ENCODE measurements at places on chromosomes 13 and 19.
A peak's percentile ranks its signal among the peaks of the same experiment; 100 is the strongest.

GRCh38 chr13:111629926-111630325 lies 309.5 kb downstream of the TEX29 start:
- no peak for DNase-seq

GRCh38 chr13:42906257-42906656 lies 85.8 kb downstream of the EPSTI1 start:
- no peak for DNase-seq

- DNase-seq: no peak
These were observed 214.6 kb upstream of the HTR2A start for GRCh38 chr13:47111499-47111898.

DNA sequence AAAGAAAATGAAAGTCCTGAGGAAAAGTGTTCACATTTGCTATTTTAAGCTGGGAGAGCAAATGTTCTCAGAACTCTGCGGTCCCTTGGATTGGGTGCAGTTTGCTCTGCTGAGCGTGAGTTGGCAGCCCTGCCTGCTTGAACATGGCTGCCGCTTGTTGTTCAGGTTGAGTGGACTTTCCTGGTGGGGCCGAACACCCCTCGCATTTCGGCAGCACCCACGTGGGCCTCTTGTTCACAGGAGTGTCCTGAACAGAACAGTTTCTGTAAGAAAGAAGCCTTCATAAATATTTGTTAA lies 10.8 kb upstream of the RNF113B start:
- DNase-seq: no peak

GRCh38 chr19:13411899-13412298 lies 94.4 kb downstream of the CACNA1A start:
- DNase-seq: no peak

DNA sequence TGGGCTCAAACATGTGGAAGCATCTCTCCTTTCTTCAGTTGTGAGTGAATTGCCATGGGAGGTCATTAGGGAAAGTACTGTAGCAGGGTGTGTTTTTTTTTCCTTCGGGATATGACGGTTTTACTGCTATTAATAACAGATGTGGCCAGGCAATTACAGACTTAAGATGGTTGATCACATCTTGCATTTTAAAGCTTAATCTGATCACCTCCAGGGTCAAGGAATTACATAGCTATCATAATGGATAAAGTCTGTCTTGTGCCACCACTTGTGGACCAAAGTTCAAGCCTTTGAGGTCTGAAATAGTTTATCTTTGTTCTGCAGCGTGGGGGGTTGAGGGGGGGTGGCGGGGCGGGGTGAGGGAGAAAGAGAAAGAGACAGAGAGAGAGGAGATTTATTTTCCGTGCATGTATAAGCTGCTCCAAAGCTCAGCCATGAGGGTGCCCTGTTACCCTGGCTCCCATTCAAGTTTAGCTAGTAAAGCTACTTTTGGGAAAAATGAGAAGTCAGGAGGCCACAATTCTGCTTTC lies 5.5 kb upstream of the SERP2 start:
- DNase-seq: no peak

DNA sequence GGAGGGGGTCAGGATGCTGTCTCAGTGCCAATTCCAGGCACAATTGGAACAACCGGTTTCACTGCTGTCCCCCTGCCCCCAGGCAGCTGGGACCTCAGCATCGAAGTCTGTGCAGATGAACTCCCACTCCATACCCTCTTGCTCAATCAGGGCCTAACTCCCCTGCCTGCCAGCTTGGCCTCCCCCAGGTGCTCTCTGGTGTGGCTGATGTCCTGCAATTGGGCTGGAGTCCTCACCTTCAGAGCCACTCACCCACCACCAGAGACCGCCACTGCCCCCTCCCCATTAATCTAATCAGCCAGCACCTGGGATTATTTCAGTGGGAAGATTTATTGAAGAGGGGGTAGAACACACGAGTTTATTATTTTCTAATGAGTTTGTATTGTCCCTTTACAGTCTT lies 118.8 kb downstream of the MIPEP start:
- no peak for DNase-seq

DNA sequence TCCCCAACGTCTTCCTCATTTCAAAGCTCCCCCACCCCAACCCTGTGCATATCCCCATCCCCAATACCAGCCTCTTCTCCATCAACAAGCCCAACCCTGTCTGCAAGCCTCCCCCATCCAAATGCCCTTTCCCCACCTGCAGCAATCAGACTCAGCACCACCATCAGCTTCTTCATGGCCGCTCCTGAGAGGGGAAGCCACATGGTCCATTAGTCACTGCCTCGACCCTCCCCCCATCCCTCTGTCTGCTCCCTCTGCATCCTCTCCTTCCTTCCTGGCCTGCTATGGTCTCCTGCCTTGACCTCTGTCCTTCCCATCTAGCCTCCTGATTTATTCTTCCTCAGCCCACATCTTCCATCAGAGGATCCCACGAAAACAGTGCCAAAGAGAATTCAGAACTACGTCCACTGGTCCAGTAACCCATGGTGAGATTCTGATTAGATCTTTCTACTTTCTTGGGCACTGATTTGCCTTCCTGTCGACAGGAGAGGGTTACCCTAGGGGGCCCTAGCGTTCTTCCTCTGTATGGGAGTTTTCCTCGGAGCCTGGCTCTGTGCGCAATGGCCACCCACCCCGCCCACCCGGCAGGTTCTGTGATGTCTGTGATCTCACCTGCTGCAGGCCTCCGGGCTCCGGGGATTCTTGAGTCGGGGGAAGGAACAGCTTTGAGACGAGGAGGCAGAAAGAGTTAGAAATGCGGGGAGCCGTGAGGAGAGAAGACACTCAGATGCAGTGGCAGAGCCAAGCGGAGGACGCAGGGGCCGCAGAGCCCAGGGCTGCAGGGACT lies 1.3 kb downstream of the KLK6 start:
- no peak for DNase-seq

DNA sequence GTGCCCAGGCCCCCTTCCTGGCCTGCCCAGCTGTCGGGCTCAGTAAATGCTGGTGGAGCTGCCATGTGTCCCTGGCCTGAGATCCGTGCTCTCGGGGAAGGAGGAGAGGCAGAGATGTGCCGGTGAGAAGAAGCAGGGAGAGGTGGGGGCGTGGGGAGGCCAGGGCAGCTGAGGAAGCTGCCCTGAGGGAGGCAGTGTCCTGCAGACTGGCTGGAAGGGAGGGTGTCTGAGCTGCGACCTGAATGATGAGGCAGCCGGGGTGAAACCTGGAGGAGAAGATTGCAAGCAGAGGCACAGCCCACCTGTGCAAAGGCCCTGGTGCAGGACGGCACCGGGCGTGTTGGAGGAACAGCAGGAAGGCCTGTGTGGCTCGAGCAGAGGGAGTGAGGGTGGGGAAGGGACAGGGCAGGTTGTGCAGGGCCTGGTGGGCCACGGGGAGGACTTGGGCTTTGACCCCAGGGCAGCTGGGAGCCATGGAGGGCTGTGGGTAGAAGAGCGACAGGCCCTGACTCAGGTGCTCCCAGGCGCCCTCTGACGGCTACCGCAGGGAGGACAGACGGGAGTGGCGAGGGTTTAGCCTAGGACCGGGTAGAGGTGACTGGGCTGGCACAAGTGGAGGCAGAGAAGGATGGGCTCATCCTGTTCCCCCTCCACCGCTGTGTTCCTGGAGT lies 14.0 kb upstream of the CELF5 start:
- peak; percentile 74 for DNase-seq

GRCh38 chr19:48630296-48631063 lies 6.7 kb downstream of the DBP start:
- DNase-seq: no peak

GRCh38 chr19:39542206-39542605 lies 2.2 kb upstream of the EID2 start:
- no peak for DNase-seq

DNA sequence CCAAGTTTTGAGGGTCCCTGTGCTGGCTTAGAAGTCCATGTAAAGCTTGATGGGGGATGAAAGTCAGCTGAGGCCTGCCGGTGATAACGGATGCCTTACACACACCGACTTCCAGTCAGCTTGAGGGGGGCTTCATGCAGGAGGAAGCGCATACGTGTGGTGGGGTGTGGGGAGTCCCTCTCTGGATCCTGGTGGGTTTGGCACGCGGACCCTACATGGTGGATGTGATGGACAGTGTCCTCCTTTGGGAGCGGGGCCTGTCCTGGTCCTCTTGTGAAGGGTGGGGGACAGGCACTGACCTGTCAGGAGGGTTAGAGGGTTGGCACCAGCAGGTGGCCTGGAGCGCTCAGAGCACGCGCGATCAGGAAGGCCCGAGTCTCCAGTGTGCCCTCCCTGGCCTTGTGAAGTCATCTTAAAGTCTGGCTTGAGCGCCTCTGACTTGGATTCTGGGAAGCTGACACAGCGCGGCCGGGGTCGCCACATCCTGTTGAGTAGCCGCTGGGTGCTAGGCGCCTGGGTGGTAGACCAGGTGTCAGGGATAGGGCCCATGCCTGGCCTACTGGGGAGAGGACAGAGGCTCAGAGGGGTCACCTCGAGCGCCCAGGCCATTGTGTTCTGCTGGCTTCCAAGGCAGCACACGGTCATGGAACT lies 2.9 kb downstream of the DAZAP1 start:
- no peak for DNase-seq

DNA sequence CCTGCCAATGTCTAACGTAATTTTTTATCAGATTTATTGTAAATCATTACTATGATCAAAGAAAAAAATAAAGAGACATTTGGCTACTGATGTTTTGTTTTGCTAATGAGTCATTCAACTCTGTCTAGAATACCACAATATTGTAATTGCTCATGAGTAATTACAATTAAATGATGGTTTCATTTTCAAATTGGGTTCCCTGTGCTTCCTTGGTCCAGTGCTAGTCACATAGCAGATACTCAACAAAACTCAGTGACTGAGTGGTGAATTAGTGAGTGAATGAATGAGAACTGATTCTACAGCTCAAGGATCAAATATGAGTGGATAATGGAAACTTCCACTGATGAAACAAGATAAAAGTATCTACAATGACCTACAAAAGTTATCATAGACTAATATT lies 304.7 kb downstream of the POU4F1 start:
- no peak for DNase-seq

- no peak for DNase-seq
These were observed 31.7 kb downstream of the TRPM4 start for GRCh38 chr19:49189259-49189658.

GRCh38 chr13:99377641-99378040 lies 70.4 kb upstream of the GPR183 start:
- no peak for DNase-seq

DNA sequence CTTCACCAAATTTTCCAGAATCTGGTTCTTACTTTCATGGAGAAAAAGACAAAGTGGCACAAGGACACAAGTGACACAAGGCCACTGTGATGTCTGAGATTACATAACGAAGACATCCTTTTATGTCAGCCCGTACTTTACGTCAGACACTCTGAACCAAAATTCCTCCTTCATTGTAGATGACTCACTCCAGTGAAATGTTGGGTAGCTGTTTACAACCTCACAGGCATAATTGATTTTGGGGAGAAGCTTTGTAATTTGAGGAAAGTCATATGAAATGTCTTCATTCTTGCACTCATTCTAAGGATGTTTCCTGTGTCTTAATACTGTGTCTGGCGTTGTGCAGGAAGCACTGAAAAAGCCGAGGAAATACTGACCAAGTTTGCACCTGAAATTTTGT lies 20.0 kb upstream of the LGALS14 start:
- no peak for DNase-seq

- no peak for DNase-seq
These were observed 2.7 kb upstream of the ZIC2 start for GRCh38 chr13:99978799-99979452.

GRCh38 chr13:41325752-41326151 lies 14.7 kb downstream of the NAA16 start:
- DNase-seq: no peak

- no peak for DNase-seq
These were observed 560.9 kb upstream of the PCDH9 start for GRCh38 chr13:67791047-67791446.

GRCh38 chr13:48265217-48265815 lies 32.3 kb downstream of the ITM2B start:
- peak; percentile 43 for DNase-seq

DNA sequence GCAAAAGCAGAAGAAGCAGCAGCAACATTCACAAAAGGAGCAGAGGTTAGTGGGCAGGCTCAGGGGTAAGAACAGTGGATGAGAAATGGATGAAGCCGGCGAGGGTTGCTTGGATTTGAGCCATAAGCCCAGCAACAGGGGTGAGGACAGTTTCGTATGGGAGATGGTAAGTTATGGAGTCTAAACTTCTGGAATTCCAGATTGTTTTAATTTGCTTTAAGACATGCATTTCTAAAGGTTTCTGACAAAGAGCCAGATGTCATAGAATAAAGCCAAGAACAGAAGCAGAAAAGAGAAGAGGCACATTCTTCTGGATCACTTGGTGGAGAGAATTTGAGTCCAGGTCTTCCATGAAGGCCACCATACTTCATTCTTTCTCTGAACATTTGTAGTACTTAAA lies 76.6 kb downstream of the TNFSF11 start:
- no peak for DNase-seq

- no peak for DNase-seq
These were observed 7.4 kb upstream of the TBXA2R start for GRCh38 chr19:3613818-3614661.

DNA sequence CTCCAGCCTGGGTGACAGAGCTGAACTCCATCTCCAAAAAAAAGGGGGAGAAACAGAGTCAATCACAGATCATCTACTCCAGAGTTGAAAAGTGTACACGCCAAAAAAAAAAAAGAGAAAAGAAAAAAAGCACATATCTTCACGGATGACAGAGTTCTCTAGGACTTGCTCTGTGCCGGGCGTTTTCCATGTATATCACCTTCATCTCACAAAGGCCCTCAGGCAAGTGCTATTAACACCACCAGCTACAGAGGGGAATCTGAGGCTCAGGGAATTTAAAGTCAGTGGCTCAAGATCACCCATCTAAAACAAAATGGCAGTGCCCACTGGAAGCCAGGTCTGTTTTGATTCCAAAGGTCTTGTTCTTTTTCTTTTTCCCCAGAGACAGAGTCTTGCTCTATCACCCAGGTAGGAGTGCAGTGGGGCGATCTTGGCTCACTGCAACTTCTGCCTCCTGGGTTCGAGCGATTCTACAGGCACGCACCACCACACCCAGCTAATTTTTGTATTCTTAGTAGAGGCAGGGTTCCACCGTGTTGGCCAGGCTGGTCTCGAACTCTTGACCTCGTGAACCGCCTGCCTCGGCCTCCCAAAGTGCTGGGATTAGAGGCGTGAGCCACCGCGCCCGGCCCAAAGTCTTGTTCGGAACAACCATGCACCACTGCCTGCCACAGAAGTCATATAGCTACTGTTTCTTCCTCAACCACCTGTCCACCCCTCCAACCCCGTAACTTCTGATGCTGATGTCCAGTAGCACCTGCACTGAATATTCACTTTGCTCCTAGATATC lies 42.2 kb downstream of the SAE1 start:
- no peak for DNase-seq

GRCh38 chr19:4342314-4342614 lies 1.1 kb upstream of the MPND start:
- no peak for DNase-seq

DNA sequence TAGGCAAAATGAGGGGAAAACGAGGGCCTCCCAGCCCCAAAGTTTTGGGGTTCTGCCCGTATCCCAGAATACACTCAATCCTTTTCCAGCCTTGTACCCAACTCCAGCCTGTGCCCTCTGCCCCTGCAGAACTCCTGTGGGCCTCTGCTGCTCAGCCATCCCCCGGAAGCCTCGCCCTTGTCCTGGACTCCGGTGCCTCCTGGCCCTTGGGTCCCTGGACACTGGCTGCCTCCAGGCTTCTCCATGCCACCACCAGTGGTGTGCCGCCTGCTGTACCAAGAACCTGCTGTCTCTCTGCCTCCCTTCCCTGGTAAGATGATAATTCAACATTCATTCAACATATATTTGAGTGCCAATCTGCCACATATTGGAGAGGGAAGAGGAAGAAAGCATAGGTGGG lies 3.8 kb downstream of the DMRTC2 start:
- DNase-seq: no peak

GRCh38 chr19:5191091-5191490 lies 149.5 kb downstream of the PTPRS start:
- DNase-seq: no peak

- peak; percentile 64 for DNase-seq
These were observed 117.3 kb downstream of the RAB20 start for GRCh38 chr13:110444226-110444653.

Measured in NAMALWA (cell line).